Naive thymus-derived CD8-positive, alpha-beta T cell (primary cell): ENCODE measurements at places on chromosomes 2 and 18. TPM values are rescaled to one million over a fixed set of nuclear protein-coding genes. Genes with fewer than 3 reads are reported as not detected.

FAM228A gene
- total RNA-seq: 0.26 TPM

SLC19A3 gene
- not detected for total RNA-seq

VSNL1 gene
- total RNA-seq: not detected

CIDEA gene
- total RNA-seq: not detected

GAREM1 gene
- total RNA-seq: 1.2 TPM

ELOA2 gene
- total RNA-seq: not detected

ADAM23 gene
- total RNA-seq: not detected
